ENCODE measurements at places on chromosomes 1 and 21.

- DNase-seq: no peak
Observed at GRCh38 chr1:10866321-10867093, 70.1 kb upstream of the CASZ1 start.

- no peak for DNase-seq
Observed at GRCh38 chr1:37240897-37241296, 206.6 kb upstream of the GRIK3 start.

DNA sequence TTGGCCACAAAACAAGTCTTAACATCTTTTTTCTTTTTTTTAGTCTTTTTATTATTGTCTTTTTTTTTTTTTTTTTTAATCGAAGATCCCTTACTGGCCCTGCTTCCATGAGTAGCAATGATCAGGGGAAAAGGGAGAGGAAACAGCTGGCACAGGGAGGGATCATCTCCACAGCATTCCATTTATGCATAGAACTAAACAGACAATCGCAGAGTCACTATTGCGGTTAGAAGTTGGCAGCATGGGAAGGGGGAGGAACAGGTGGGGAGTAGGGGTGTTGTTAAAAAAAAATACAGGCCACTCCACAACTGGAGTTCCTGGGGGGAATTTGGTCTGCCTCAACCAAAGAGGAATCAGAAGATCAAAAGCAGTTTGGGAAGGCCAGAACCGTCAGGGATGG is 55.4 kb downstream of the C1orf185 start:
- DNase-seq: no peak

GRCh38 chr1:236165238-236165981 is 23.1 kb downstream of the GPR137B start:
- DNase-seq: no peak

GRCh38 chr21:36075171-36075570 is 5.3 kb downstream of the CBR1 start:
- DNase-seq: no peak

- DNase-seq: no peak
Observed at GRCh38 chr1:217003355-217003754, 280.1 kb upstream of the ESRRG start.

- no peak for DNase-seq
Observed at GRCh38 chr1:233777566-233777965, 126.9 kb upstream of the SLC35F3 start.

GRCh38 chr1:21614419-21615115 is 54.6 kb downstream of the RAP1GAP start:
- DNase-seq: no peak

DNA sequence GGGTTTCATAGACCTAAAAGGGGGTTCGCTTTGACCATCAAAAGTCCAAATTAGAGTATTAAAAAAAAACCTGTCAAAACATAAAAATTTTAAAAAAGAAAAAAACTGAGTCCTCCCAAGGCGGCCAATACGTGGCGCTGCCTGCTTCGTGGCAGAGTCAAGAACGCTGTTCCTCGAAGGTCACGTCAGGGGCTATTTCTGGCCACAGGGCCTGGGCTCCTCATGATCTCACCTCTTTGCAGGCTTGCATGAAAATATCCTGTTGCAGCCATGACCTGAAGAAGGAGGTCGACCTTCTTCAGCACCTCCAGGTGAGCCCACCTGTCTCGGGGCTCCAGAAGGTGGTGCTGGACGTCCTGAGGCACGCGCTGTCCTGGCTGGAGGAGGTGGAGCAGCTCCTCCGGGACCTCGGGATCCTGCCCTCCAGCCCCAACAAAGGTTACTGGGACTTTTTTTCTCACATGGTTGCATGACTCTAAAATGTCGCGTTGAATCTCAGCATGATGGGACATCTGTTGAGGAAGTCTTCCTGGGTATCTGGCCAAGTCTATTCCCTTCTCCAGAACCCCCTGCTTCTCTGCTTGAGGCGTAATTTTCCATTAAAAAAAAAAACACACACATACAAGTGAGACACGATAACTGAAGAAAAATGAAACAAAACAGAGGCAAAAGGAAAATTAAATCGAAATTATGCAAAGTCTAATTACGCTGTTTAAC is 80.4 kb upstream of the EFHD2 start:
- DNase-seq: no peak

DNA sequence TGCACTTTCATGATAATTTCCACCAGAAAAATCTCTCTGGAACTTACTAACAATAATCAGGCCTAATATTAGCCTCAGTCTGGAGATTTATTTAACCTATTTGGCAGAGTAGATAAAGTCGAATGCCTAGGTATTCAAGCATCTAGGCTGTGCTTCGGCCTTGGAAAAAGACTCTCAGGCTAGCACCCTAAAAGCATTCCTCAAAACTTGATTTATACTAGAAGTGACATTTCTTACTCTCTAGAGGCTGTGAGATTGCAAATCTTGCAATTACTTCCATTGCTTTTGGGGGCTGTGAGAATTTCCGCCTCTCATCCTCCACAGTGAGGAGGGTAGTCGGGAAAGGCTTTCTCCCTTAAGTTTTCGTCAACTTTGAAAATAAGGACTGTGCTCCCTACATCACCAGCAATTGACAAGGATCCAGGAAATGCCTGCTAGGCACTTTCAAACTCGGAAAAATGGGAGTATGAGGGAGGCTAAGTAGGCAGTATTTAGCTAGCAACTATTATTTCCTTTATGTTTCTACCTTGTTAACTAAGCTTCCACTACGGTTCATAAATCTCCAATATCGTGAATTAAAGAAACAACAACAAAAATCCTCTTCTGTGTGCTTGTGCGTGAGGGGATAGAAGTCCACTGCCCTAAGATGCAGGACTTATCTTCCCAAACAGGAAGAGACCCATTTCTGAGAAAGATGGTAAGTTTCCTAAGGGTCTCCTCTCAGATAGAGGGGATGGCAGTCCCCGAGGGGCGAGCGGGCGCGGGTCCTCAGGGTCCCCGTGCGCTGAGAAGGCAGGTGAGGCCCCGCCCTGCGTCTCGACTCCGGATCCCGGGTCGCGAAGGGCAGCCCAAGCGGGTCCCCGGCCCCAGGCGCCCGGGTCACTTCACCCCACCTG is 1.1 kb upstream of the LMO4 start:
- no peak for DNase-seq

DNA sequence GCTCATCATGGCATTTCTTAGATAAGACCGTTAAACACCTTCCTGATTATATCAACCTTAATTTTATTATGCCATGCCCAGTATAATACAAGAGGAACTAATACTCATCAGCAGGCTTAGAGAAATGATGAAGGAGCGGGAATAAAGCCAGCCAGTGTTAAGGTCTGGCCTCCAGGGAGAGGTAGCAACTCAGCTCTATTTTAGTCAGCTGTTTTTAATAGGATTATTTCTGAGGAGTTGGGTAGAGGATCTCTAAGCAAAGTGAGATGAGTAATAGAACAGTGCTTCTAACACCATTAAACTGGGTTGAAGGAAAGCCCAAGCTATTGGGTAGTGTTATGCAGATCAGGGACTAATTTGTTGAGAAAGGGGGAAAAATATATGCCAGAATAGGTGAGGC is 921.5 kb downstream of the TTLL7 start:
- DNase-seq: no peak

DNA sequence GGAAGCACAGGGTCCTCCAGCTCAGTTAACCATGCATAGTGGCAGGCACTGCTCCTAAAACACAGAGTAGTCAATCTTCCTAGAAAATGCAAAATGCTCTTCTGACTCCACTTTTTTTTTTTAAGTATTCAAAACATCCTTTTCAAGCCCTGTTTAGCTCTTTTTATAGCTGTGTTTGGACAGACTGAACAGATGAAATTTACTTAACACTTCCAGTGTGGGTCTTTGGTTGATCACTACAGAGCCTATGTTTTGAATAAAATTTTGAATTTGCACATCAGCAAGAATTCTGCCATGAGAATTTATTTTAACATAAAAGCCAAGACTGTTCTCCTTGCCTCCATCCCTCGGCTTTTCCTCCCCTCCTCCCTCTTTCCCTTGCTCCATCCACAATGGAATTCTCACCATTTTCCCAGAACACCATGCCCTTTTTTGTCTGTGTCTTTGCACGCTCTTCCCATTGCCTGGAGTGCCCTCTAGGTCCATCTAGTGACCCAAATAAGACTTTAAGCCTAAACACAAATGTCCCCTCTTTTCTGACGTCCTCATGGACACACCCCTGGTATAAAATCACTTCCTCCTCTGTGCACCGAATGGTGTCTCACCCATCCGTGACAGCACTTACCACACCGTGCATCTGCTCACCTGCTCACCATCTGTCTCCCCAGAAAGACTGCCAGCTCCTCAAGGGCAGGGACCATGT is 24.0 kb upstream of the CPT2 start:
- no peak for DNase-seq

DNA sequence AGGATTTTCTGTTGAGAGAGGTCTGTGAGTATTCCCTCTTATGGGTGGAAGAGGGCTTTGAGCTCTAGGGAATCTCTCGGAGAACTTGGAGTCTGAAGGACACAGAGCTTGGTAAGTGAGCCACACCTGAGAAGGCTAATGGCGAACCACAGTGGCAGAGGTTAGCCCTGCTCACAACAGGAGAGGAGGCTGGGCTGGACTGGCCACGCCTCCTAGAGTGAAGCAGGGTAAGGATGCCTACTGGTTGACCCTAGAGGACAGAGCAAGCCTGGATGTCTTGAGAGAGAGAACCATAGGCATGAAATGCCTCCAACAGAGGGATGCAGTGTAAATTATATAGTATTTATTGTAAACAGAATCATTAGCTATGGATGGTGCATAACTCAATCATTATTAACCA is 232.6 kb downstream of the PCP4 start:
- DNase-seq: no peak

GRCh38 chr1:2970311-2971071 is 50.8 kb upstream of the ACTRT2 start:
- DNase-seq: no peak

GRCh38 chr1:23995431-23995837 is 15.3 kb upstream of the SRSF10 start:
- DNase-seq: no peak

DNA sequence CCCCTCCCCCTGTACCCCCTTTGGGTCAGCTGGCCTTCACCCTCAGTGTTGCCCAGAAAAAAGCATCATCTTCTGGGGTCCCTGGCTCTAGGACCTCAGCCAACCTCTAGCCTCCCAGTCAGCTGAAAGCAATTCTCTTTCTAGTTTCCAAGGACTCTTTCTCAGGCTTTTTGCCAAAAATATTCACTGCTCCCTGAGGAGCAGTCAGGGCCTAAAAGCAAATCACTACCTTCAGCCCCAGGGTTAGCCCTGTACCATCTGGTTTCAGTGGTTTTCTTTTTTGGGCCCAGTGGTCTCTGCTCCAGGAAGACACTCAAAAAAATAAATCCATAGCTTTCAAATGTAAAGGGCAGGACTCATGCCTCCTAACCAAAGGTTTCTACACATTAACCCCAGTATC is 3.1 kb upstream of the LMOD1 start:
- DNase-seq: no peak

- DNase-seq: no peak
Observed at GRCh38 chr1:40825435-40825788, 36.8 kb downstream of the CITED4 start.

- no peak for DNase-seq
Observed at GRCh38 chr1:14064649-14065442, 364.9 kb downstream of the PRDM2 start.

- DNase-seq: no peak
Observed at GRCh38 chr1:195768936-195769335, 839.3 kb downstream of the KCNT2 start.

DNA sequence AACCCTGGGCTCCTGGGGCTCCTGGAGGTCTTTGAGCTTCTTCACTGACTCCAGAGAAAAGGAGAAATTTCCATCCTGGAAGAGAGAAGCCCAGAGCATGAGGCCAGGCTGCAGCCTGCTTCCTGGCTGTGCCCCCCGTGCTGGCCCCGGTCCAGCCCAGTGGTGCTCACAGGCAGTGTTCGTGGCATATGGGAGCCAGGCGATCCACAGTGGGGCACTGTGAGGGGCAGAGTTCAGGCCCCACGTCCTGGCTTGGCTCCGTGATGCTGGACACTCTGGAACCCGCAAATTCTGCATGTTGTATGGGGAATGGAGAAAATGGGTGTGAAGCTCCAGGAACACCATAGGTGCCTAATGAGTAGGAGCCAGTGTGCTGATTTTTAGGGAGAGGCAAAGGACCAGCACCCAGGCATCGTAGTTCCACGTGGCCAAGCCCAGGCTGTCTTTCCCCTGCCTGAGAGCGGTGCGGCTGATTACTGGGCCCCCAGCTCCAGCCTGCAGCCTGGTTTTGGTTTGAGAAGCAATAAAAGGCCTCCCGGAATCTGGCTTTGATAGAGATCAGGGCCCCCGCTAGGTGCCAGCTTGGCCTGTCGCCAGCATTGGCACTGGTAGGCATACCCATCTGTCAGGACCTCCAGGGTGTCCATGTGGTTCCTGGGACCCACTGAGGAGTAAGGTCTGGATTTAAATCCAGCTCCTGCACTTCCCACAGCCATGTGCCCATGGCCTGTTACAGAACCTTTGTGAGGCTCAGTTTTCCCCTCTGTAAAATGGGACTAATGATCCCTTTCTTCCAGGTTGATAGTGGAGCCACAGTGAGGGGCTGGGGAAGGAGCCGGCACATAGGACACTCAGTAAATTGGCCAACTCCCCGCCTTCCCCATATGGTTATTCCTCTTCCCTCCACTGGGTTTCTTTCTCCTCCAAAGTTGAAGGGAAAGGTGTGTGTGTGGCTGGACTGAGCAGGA is 725 bp downstream of the GUCA2A start:
- no peak for DNase-seq

GRCh38 chr1:6224718-6225117 is 11.0 kb downstream of the ICMT start:
- no peak for DNase-seq

- DNase-seq: no peak
Observed at GRCh38 chr1:145926686-145927062, 610 bp downstream of the RBM8A start.

- no peak for DNase-seq
Observed at GRCh38 chr1:204331275-204331674, 28.5 kb downstream of the PLEKHA6 start.

GRCh38 chr21:33878824-33879223 is 36.8 kb downstream of the ATP5PO start:
- DNase-seq: no peak

GRCh38 chr1:85427849-85428248 is 37.1 kb downstream of the DDAH1 start:
- no peak for DNase-seq

DNA sequence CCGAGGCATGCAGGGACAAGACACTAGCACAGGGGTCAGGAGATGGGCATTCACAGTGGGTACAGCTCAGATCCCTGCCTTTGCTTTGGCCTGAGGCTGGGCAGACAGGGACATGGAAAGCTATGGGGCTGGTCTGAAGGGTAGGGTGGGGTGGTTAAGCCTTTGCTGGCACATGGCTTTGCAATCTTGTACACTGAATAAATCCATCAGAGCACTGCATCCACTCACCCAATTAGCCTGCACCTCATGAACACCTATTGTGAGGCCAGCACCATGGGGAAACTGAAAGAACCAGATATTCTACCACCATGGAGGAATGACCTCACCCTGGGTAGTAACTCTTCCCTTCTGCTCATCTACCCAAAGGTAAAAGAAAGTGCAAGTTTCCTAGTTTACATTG is 199.6 kb upstream of the LMO4 start:
- no peak for DNase-seq
